ENCODE measurements at places on chromosomes 1 and 21.

DNA sequence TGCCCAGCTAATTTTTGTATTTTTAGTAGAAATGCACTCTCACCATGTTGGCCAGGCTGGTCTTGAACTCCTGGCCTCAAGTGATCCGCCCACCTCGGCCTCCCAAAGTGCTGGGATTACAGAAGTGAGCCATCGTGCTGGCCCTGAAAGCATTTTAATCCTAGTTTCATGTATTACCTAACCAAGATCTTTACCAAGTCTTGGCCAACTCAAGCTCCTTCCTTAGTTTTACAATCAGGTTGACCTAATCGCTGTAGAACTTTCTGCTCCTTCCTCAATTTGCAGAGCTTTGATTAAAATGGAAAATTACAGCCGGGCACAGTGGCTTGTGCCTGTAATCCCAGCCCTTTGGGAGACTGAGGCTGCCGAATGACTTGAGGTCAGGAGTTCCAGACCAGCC lies 3.2 kb upstream of the TMEM63A start:
- DNase-seq, result no peak

DNA sequence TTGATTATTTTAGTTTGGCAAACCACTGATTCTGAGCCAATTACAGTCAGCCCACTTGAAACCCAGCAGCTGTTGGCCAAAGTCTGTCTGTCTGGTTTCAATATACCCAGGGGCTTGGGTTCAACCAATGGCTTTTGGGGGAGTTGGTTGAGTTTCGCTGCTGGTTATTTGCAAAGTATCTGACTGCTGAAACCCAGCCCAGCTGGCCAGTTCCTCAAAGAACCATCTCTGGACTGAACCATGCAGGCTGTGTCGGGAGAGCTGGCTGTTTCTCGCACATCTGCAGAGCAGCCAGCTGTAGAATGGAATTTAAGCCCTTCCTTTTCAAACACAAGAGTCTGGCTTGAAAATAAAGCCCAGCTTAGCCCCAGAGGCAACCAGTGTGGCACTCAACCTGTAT lies 66.0 kb upstream of the PAX7 start:
- DNase-seq, result no peak

- DNase-seq, result no peak
Measured at GRCh38 chr1:206457408-206458120, 12.7 kb upstream of the IKBKE start.

GRCh38 chr1:239858529-239858928 lies 233.2 kb upstream of the FMN2 start:
- no peak for DNase-seq

GRCh38 chr1:64711266-64711665 lies 33.6 kb upstream of the RAVER2 start:
- DNase-seq, result peak; percentile 25

DNA sequence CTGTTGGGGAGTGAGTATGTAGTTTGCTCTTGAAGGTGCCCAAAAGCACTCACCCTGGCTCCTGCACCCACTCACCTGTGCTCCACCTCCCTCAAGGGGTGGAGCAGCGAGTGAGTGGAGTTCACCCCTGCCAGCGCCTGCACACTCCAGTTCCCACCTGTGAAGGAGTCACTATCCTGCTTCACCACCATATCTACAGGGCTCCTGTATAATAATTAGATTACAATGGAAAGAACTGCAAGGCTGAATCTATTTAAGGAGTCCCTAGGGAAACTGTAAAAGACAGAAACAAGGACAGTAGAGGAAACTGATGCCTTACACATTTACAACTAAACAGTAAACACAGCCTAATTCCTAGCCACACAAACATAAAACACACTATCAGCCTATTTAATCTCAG lies 4.1 kb downstream of the DNAI4 start:
- DNase-seq, result no peak

- no peak for DNase-seq
Measured at GRCh38 chr1:119308130-119308700, 60.4 kb upstream of the HAO2 start.

- no peak for DNase-seq
Measured at GRCh38 chr1:67789551-67789950, 43.7 kb downstream of the GNG12 start.

GRCh38 chr1:96096613-96097321 lies 624.8 kb upstream of the PTBP2 start:
- no peak for DNase-seq

- DNase-seq, result peak; percentile 72
Measured at GRCh38 chr1:110436635-110437034, 14.3 kb upstream of the PROK1 start.

DNA sequence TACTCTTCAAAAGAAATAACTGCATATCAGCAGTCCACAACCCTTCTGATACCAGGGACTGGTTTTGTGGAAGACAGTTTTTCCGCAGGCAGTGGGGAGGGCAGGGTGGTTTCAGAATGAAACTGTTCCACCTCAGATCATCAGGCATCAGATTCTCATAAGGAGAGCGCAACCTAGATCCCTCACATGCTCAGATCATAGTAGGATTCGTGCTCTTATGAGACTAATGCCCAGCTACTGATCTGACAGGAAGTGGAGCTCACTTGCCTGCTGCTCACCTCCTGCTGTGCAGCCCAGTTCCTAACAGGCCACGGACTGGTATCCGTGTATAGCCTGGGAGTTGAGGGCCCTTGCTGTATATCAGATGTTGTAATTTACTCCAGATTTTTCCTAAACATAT lies 11.5 kb downstream of the RO60 start:
- DNase-seq, result no peak

GRCh38 chr1:87132284-87132870 lies 196.3 kb upstream of the LMO4 start:
- DNase-seq, result no peak

DNA sequence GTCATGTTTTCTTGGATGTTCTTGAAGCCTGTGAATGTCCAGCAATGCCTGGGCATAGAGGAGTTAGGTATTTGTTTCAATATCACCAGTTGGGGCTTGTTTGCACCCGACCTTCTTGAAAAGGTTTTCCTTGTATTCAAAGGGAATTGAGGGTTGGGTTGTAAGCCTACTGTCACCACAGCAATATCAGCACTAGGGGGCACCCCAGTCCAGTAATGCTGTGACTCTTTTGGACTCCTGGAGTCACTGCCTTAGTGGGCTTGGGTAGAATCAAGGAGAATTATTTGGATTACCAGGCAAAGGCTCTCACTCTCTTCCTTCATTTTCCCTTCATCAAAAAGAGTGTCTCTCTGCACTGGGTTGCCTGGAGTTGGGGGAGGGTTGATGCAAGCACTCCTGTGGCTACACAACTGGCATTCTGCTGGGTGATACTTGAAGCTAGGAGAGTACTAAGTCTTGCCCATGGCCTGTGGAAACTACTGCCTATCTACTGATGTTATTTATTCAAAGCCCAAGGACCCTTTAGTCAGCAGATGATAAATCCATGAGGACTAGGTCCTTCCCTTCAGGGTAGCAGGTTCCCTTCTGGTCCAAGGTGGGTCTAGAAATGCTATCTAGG lies 34.5 kb downstream of the OR10R2 start:
- peak; percentile 20 for DNase-seq

GRCh38 chr21:43300496-43301408 lies 126.2 kb downstream of the SIK1 start:
- DNase-seq, result no peak

Data from fibroblast of villous mesenchyme (primary cell).